ENCODE measurements at places on chromosomes 7 and 10. TPM values are rescaled to one million over a fixed set of nuclear protein-coding genes. Genes with fewer than 3 reads are reported as not detected.

DNA sequence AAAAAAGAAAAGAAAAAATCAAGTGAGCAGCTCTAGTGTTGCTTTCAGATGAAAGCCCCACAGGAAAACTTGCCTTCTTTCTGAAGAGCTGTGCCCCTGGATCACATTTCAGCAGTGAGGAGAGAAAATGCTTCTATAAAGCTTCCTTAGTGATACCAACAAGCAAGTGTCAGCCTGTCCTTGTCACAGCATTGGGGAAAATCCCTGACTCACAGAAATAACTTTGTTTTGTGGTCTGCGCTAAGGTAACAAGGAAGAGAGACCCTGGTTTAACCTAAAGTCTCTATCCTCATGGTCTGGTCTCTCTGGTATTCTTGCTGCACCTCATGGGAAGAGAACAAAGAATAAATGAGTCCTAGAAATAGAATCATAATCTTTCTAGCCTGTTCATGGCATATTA is 885.2 kb upstream of the SORCS1 start:
- no peak for DNase-seq

- DNase-seq = no peak
Measured at GRCh38 chr10:67239864-67240497, 314.1 kb downstream of the LRRTM3 start.

- peak; percentile 58 for DNase-seq
Measured at GRCh38 chr7:15780271-15780670, 93.8 kb upstream of the MEOX2 start.

GIMAP4 gene
- total RNA-seq = 0.13 TPM

ZNF239 gene
- total RNA-seq = 8.4 TPM

DNA sequence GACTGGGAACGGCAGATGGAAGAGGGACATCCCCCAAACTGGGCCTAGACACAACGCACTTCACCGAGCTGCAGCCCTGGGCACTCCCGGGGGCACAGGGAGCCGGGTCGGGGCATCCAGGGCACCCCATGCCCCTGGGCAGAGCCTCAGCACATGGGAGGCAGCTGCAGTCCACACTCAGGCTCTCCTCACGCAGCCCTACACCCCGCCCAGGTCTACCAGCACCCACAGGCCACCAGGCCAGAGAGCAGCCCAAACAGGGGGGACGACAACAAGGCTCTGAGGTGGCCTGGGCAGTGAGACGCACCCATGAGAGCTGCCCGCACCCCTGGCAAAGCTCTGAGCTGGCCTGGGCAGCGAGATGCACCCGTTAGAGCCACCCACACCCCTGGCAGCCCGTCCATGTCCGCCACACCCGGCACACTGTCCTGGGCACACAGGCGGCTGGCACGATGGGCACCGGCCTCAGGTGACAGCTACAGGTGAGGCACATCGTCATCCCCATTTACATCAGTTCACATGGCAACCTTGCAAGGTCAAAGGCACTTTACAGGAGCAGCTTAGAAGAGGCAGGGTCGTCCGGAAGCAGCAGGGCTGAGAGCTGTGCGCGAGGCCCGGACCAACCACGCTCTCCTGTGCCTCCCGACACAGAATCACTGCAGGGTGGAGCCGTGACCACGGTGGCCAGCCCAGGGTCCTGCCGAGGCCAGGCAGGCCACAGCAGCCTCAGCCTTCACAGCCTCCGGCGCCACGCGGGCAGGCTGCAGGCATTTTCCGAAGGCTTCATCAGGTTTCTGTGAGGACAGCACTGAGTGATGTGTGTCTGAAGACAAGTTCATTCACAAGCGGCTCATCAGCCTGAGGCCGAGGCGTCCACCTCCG is 228.6 kb downstream of the MAD1L1 start:
- no peak for DNase-seq

PALS2 gene
- total RNA-seq = 8.0 TPM

- DNase-seq = no peak
Measured at GRCh38 chr10:103746598-103746997, 108.8 kb downstream of the SH3PXD2A start.

ANK3 gene
- total RNA-seq = 14.8 TPM

- DNase-seq = no peak
Measured at GRCh38 chr7:55588976-55589604, 16.8 kb upstream of the VOPP1 start.

- DNase-seq = no peak
Measured at GRCh38 chr10:101000127-101000914, 713 bp downstream of the LZTS2 start.

BRAF gene
- 16.4 TPM for total RNA-seq

DNA sequence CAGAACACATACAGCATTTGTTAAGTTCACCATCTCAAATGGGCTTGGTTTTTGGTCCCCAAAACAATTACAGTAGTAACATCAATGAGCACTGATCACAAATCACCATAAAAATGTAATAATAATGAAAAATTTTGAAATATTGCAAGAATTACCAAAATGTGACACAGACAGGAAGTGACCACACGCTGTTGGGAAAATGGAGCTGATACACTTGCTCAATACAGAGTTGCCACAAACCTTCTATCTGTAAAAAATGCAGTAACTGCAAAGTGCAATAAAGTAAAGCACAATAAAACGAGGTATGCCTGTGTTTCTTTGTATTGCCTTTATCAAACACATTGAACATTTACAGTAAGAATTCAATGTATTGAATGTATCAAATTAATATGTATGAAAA is 262.7 kb downstream of the CTNNA3 start:
- DNase-seq = no peak

GRCh38 chr7:22399091-22399490 is 42.1 kb upstream of the RAPGEF5 start:
- no peak for DNase-seq

- DNase-seq = no peak
Measured at GRCh38 chr10:102959360-102959759, 41.3 kb downstream of the CNNM2 start.

- no peak for DNase-seq
Measured at GRCh38 chr7:29435167-29435566, 128.5 kb upstream of the PRR15 start.

DNA sequence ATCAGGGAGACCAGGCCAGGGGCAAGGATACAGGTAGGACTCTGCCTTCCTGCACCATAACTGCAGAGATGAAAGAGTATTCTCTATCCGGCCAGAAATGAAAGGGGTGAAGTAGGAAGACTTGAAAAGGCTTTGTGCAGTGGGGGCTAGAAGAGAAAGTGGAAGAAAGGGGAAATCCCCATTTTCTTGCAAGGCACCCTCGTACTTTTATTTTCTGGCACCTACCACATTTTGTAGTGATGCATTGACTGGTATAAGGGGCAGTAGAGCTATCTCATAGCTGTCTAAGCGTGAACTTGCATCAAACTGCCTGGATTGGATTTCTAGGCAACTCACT is 752 bp upstream of the CAMK2G start:
- DNase-seq = no peak
